ENCODE measurements at places on chromosomes 12 and 14.

- no peak for DNase-seq
Measured at GRCh38 chr14:33617154-33617553, 333.7 kb downstream of the EGLN3 start.

- no peak for DNase-seq
Measured at GRCh38 chr12:130952171-130952954, 1.3 kb upstream of the ADGRD1 start.

GRCh38 chr14:89983375-89983774 lies 27.6 kb downstream of the TDP1 start:
- DNase-seq, result no peak

GRCh38 chr12:9721394-9722092 lies 11.4 kb downstream of the CLECL1 start:
- DNase-seq, result no peak

- DNase-seq, result peak; percentile 78
Measured at GRCh38 chr12:49357103-49357678, 10.1 kb upstream of the SPATS2 start.

DNA sequence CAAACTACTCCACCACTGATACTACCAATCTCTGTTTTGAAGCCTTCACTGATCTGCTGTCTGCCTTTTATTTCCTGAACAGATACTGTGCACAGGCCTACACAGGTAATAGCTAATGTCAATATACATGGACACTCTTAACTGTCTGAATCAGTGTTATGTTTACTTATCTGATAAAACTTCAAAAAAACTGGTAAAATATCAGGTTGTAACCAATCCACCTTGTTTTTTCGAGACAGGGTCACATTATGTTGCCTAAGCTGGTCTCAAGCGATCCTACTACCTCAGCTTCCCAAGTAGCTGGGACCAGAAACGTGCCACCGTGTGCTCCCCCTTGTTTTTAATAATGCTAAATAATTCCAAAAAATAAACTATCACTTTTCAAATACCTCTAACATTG lies 43.5 kb downstream of the HECTD1 start:
- no peak for DNase-seq

DNA sequence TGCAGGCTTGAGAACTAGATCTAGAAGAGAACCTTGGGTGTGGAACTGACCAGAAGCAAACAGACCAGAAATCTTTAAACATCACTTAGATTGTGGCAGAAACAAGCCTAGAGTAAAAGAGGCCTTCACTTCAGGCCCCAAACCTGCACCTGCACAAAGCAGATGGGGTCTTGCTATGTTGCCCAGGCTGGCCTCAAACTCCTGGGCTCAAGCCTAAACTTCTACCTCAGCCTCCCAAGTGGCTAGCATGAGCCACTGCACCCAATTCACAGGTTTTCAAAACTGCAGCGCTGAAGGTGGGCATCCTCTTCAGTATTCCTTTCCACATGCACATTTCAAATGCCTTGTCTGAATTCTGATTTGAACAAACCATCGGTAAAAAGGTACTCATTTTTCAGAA lies 19.9 kb downstream of the MOK start:
- DNase-seq, result no peak

GRCh38 chr12:47547077-47547476 lies 158.8 kb downstream of the RPAP3 start:
- no peak for DNase-seq

DNA sequence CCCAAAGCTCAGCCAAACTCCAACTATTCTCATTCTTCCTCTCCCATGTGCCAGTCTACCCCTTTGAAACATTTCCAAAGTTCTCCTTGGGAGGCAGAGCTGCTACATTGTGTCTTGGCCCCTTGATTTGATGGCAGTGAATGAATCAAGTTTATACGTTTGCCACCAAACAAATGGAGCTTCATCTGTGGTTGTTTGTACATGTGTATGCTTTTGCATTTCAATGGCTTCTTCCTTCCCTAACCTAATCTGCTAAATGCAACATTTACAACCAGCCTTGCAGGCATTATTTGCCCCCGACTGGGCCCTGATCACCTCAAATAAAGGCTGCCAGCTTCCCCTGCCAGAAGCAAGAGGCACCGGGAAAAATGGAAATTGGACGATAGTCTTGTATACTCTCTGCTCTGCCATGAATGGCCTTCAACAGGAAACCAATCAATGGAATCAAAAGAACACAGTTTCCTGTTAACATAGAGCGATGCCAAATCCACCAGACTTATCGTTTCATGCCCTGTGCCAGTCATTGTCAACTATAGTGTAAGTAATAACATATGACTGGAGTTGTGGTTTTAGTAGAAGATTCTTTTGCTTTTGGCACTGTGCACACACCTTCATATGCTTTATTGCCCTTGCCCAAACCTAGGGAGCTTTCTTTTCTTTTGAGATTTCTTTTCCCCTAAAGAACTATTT lies 97.8 kb downstream of the TMEM30B start:
- no peak for DNase-seq

DNA sequence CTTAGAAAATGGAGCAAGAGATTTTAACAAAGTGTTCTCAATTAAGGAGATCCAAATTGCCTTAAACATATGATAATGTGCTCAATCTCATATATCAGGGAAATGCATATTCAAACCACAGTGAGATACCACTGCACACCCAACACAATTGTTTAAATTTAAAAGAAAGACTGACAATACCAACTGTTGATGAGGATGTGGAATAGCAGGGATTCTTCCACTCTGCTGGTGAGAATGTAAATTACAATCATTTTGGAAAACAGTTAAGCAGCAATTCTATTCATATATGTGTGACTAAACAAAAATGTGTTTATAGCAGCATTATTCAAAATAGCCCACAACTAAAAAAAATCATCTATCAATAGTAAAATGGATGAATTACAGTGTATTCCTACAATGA lies 144.2 kb downstream of the KICS2 start:
- DNase-seq, result no peak

- no peak for DNase-seq
Measured at GRCh38 chr14:21019366-21019765, 5.5 kb downstream of the NDRG2 start.

GRCh38 chr14:75399843-75400775 lies 27.7 kb upstream of the JDP2 start:
- DNase-seq, result no peak

GRCh38 chr12:17928708-17929366 lies 161.2 kb downstream of the RERGL start:
- DNase-seq, result no peak

GRCh38 chr14:102870246-102870645 lies 52.2 kb upstream of the AMN start:
- no peak for DNase-seq

DNA sequence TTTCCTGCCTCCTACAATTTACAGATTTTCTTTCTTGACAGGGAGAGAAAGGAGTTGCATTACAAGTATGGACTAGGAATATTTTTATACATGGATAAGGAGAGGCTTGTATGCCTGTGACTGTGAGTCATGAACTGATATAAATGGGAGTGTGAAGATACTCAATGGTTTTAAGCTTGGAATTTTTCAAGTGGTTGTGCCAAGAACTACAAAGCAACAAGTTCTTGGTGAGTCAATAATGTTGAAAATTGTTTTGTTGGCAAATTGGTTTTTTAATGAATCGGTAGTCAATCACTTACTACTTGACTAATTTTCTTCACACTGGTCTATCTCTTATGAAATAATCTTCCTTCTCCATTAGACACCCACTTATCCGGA lies 58.9 kb upstream of the HMGA2 start:
- DNase-seq, result no peak

DNA sequence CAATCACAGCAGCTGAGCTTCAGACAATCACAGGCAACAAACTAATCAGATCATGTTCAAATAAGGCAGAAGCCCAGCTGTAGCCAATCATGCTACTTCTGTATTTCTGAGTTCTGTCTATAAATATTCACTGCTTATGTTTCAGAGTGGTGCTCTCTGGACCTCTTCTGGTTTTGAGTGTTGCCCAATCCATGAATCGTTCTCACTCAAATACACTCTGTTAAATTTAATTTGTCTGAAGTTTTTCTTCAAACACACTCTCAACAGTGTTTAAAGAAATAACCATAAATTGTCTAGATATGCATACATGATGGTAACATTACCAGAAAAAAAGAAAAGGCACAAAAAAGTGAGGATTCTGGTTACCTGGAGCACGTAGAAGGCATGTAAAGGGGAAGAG lies 77.9 kb upstream of the BBS10 start:
- no peak for DNase-seq

DNA sequence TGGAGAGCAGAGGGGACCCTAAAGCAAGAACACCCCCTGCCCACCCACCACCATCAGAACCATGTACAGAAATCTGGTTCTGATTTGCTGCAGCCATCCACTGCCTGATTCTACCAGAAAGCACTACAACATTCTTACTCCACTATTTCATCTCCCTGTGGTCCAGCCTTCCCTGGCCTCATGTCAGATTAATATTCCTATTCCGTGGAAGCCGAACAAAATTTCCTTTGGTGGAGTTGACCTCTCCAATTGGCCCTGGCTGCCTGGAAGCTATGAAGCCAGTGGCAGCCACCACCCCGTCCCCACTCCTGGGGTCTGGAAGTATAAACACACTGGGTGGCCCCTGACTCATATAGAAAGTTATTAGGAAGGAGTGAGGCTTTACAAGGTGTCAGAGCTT lies 60.2 kb downstream of the ANO2 start:
- no peak for DNase-seq

DNA sequence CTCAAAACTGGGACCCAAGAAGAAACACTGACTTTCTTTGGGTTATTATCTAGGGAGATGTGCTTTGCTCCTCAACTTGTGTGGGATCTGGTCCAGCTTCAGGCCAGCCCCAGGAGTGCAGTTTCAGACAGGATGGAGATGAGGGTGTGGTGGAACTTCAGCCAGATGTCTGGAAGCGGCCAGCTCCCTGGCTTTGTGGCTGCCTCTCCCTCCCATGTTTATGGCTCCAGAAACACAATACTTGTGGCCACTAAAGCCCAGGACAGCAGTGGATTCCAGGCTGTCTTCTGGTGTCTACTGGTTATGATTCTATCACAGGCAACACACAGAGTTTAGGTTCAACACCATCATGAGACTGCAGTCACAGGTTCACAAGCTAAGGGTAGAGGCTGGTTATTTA lies 44.2 kb upstream of the EMP1 start:
- DNase-seq, result no peak

- DNase-seq, result no peak
Measured at GRCh38 chr14:55927028-55927427, 191.2 kb upstream of the PELI2 start.

- no peak for DNase-seq
Measured at GRCh38 chr14:32421781-32422180, 92.7 kb downstream of the AKAP6 start.

DNA sequence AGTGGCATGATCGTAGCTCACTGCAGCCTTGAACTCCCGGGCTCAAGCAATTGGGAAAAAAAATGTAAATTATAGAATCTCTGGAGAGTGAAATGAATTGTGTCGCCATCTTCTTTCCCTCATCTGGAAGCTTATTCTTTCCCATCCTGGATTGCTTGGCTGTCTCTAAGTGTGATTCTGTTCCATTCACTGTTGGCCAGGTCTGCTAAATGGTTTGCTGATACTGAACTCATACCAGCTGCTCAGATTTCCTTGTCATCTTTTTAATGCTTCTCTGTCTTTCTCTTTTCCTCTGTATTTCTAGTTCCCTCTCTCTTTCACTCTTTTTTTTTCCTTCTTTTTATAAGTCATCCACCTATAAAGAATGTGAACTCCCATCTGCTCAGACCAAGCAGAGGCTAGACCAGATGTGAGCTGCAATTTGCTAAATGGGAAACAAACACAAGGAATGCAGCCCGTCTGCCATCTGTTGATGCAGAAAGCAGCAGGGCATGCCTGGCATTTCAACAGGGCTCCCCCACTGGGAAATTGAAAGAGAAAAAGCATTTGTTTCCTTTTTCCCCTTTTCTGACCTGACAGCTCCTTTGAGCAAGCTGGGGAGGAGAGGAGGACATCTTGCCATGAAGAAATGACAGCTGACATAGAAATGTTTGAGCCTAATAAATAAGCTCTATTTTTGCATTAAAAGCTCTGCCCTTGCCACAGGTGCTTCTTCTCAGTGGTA lies 1823.6 kb upstream of the FLRT2 start:
- no peak for DNase-seq
